Activated naive CD4-positive, alpha-beta T cell treated with anti-CD3 and anti-CD28 coated beads, Interleukin-2, amount 50 U/mL, for 16 hours (primary cell): ENCODE measurements at places on chromosomes 16 and 17.

- DNase-seq = no peak
These were observed 31.9 kb downstream of the PMP22 start for GRCh38 chr17:15233022-15233805.

GRCh38 chr17:44766409-44767038 lies 7.7 kb downstream of the ADAM11 start:
- DNase-seq = no peak

GRCh38 chr17:79986411-79987186 lies 49.1 kb downstream of the TBC1D16 start:
- DNase-seq = no peak

GRCh38 chr17:41824086-41824485 lies 11.3 kb downstream of the FKBP10 start:
- DNase-seq = no peak

DNA sequence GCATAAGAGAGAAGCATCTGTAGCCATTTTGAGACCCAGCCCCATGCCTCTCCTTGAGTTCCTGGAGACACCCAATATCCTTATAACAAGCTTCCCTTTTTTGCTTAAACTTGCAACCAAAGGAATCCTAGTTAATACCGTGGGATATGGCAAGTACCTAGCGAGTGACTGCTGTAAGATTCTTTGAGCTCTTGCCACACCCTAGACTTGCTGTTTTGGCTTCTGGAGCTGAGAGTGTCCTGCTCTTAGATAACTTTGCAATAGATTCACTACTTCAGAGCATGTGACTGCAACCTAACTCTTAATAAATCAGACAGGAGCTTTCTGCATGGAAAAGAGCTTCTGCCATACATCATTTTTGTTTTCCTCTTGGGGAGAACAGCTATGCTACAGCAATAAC lies 58.3 kb downstream of the AKAP1 start:
- DNase-seq = no peak
